ENCODE measurements at places on chromosomes 4 and X.

GRCh38 chr4:30875658-30876269 is 155.6 kb downstream of the PCDH7 start:
- no peak for DNase-seq

DNA sequence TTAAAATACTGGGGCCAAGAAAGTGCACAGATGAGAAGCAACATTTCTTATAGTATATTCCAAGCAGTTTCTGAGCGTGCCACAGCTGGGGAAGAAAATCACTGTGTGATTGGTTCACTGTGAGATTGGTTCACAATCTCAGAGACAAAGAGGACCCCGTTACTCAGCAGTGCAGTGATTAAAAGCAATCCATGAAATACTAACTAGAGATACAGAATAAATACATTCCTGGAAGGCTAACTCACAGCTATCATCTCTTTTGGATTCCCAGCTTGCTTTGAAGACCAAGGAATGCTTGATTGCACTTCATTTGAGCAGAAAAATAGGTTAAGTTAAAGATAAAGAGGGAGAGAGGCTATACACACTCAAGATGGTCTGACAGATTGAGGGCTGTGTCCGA is 132.1 kb upstream of the RAPGEF2 start:
- no peak for DNase-seq

- no peak for DNase-seq
These were observed 694.5 kb upstream of the SLIT2 start for GRCh38 chr4:19557161-19557560.

GRCh38 chr4:39305912-39306677 is 60.1 kb downstream of the RFC1 start:
- DNase-seq = no peak

GRCh38 chrX:66676990-66677389 is 38.1 kb upstream of the EDA2R start:
- DNase-seq = no peak

- DNase-seq = no peak
These were observed 597.6 kb upstream of the MAGEB2 start for GRCh38 chrX:29617725-29618124.

GRCh38 chr4:173379929-173380328 is 9.2 kb downstream of the SAP30 start:
- no peak for DNase-seq

- no peak for DNase-seq
These were observed 59.2 kb upstream of the ZC4H2 start for GRCh38 chrX:65035446-65035770.

All from stimulated activated CD8-positive, alpha-beta memory T cell treated with anti-CD3 and anti-CD28 coated beads, Interleukin-2, amount 100 ng/mL, for 1 hour (primary cell).